ENCODE measurements at places on chromosomes 3 and 15. TPM values are rescaled to one million over a fixed set of nuclear protein-coding genes. Genes with fewer than 3 reads are reported as not detected.

DNA sequence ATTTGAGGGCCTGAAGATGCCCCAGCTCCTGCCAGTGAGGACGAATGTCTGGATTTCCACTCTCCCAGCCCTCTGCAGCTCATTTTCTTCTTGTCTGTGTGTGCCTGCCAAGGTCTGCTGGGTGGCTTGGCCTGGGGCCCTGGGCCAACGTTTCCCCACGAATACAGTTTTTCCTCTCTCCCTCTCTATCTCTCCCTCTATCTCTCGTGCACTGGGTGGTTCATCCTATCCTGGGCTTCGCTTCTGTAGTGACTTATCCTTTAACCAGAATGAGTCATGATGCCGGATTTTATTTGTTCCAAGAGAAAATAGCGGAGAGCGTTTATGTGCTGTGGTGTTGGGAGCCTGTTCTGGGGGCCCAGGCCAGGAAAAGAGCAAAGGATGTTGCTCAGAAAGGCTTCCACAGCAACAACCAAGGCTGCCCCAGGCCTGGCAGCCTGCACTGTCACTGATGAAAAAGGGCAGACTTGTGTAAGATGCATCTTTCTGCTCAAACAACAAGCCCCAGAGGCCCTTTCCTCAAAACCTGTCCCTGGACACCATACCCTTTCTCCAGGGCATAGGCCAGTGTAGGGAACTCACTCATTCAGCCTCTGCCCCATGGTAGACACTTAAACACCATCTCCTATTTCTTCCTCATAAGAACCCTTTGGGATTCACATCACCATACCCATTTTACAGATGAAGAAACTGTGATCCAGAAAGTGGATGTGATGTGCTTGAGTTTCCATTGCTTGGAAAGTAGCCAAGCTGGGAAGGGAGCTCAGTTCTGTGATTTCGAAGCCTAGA lies 47.3 kb downstream of the ITGA11 start:
- DNase-seq, result no peak
- H3K36me3 ChIP-seq, result no peaks in the 10 kb centered on the region

DNA sequence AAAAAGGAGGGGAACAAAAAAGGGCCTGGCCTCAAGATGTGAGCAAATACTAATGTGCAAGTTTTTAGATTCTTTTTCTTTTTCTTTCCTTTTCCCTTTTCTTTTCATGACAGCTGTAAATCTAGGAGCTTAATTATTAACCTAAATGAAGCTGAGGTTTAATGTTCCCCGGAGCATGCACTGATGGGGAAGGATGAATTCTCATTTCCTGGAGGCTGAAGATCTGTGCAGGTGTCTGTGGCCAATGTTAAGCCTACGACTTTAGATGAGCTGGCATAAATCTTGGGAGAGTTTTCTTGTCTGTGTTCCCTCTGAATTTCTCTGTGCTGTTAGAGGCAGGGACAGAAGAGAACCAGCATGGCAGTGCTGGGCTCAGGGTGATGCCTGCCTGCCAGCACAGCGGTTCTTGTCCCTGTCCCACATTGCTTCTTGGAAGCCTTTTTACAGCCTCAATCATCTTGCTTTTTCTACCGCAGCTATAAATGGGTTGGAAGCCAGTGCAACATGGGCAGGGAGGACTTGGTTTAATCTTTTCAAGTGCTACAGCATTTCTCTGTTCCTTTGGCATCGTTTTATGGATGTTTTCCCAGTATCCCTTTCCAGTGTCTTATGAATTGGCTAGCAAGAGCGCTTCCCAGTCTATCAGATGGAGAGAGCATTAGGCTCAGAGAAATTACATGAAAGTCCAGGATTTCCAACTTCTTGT lies 119.1 kb downstream of the ATG7 start:
- H3K4me3 ChIP-seq, result no peak overlapping the region
- no peaks in the 10 kb centered on the region for H3K27me3 ChIP-seq

DNA sequence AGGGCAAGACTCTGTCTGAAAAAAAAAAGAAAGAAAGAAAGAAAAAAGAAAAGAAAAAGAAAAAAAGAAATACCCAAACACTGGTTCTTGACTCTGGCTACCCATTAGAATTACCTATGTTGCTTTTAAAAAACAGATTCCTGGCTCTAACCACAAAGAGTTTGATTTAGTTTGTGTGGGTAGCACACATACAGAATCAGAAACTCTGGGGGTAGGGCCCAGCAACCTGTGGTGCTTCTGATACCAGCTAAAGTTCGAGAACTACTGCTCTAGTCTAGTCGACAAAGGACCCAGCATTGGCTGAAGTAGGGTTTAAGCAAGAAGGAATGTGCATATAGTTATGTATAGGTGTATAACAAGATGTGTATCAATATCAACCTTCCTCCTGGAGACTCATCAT lies 392.7 kb downstream of the EFHB start:
- no peaks in the 10 kb centered on the region for H3K27me3 ChIP-seq
- H3K36me3 ChIP-seq, result no peaks in the 10 kb centered on the region
- no peak overlapping the region for H3K4me3 ChIP-seq
- H3K4me1 ChIP-seq, result no peaks in the 10 kb centered on the region

The KIF9 gene
- 37.2 TPM for total RNA-seq

DNA sequence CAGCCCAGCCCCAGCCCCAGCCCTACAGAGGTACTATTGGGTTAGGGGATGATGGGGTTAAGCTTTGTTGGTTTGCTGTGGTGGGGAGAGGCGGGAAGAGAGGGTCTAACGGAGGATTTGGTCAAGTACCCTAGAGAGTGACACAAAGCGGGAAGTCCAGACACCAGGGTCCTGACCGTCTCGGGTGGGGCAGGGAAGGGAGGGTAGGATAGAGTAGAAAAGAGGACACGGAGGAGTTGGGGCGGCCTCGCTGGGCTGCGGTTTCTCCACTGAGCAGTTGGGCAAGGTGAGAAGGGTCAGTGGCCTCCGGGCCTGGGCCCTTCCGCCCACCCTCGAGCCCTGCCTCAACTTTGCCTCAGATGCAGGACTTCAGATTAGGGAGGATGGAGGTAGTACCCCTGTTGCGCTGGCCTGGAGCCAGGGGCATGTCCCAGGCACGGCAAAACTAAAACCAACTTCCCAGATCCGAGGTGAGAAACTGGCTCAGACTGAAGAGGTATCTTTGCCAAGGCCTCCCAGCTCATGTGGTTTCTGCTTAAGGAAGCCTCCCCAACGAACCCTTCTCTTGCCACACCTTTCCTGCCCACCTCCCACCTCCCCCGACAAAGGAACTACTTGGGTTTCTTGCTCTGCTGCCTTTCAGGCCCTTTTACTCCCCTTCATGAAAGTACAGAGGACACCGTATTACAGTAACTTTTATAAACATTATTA lies 551 bp downstream of the PML start:
- no peak for DNase-seq
- H3K4me1 ChIP-seq, result peaks cover 41% of the 10 kb centered on the region
- no peaks in the 10 kb centered on the region for H3K27me3 ChIP-seq
- H3K36me3 ChIP-seq, result no peaks in the 10 kb centered on the region
- peak overlapping the region; percentile 92 for H3K27ac ChIP-seq
- peak overlapping the region; percentile 98 for H3K4me3 ChIP-seq

The NANOGP8 gene
- total RNA-seq, result 6.0 TPM

GRCh38 chr3:14483286-14483685 lies 56.9 kb downstream of the GRIP2 start:
- no peak overlapping the region for H3K4me3 ChIP-seq
- H3K36me3 ChIP-seq, result no peaks in the 10 kb centered on the region
- H3K4me1 ChIP-seq, result peaks cover 14% of the 10 kb centered on the region
- no peak for DNase-seq
- H3K27me3 ChIP-seq, result no peaks in the 10 kb centered on the region

DNA sequence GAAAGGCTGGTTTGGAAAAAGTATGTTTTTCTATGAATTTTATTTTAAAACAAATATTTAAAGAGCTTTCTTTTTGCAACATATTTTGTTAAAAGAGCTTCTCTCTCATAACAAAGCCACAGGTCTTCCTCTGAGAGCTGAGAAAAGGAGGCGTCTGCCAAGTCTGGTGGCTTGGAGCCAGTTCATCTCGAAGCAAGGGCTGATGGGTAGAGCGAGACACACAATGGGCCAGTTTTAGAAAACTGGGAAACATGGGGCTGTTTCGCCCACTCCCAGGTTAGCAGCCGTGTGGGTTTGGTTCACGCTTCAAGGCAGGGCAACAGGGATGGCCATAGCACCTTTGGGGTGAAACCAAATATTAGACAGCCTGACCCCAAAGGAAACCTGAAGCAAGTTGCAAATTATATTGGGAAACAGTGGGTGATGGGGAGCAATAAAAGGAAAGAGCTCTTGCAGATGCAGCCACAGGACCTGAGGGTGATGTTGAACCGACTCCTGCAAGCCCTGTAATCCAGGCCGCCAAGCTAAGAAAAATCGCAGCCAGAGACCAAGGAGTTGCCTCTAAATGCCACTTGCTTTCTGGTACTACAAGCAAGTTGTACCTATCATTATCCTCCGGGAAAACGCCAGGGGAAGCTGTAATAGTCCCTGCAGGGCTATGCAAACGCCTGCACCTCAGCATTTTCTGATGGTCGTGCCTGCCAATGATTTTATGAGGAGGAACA lies 88.4 kb upstream of the GALNT15 start:
- no peaks in the 10 kb centered on the region for H3K36me3 ChIP-seq
- H3K4me1 ChIP-seq, result peaks cover 11% of the 10 kb centered on the region
- H3K4me3 ChIP-seq, result no peak overlapping the region
- no peaks in the 10 kb centered on the region for H3K27me3 ChIP-seq
- no peak overlapping the region for H3K27ac ChIP-seq
- peak; percentile 80 for DNase-seq

GRCh38 chr3:69145688-69146087 lies 23.3 kb upstream of the LMOD3 start:
- no peak overlapping the region for H3K27ac ChIP-seq
- no peaks in the 10 kb centered on the region for H3K27me3 ChIP-seq
- no peak for DNase-seq
- no peaks in the 10 kb centered on the region for H3K4me1 ChIP-seq
- no peaks in the 10 kb centered on the region for H3K36me3 ChIP-seq

The EPM2AIP1 gene
- 23.5 TPM for total RNA-seq

DNA sequence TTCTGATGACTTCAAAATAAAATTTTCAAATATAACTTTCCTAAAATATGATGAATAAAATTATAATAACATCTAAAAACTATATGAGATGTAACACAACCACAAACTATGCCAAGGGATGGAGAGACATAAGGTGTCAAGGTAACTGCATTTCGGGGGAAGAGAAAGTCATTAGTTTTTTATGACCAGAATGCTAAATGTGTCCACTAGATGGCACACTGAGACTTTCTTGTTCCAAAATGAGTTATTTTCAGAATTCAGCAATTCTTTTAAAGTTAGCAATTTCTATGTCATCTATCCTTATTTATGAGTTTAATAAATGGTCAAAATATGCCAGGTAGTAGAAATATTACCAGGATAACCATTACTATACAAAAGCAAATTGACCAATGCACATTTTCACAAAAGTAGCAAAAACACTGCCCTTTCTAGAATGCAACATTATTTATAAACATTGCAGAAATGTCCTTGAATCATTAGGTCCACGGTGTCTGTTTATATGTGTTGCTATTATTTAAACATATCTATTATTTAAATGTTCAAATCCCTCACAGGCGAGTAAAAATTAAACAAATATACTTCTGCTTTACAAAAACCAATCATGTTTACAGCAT lies 374.2 kb downstream of the PLCL2 start:
- no peak overlapping the region for H3K27ac ChIP-seq
- no peaks in the 10 kb centered on the region for H3K36me3 ChIP-seq
- no peaks in the 10 kb centered on the region for H3K27me3 ChIP-seq
- no peaks in the 10 kb centered on the region for H3K4me1 ChIP-seq
- DNase-seq, result peak; percentile 23

- no peaks in the 10 kb centered on the region for H3K4me1 ChIP-seq
- H3K4me3 ChIP-seq, result no peak overlapping the region
- no peak for DNase-seq
- H3K36me3 ChIP-seq, result no peaks in the 10 kb centered on the region
Observed at GRCh38 chr3:126003447-126004190, 34.6 kb downstream of the ROPN1B start.

Measured in testis (tissue), 5 donors.